ENCODE measurements at places on chromosomes 11 and 22. TPM values are rescaled to one million over a fixed set of nuclear protein-coding genes. Genes with fewer than 3 reads are reported as not detected.

MS4A1 gene
- not detected for total RNA-seq

NELL1 gene
- total RNA-seq: not detected

ADAMTS8 gene
- not detected for total RNA-seq

MS4A3 gene
- total RNA-seq: not detected

TRIM51 gene
- not detected for total RNA-seq

MMP1 gene
- not detected for total RNA-seq

EFEMP2 gene
- 5.4 TPM for total RNA-seq

HORMAD2 gene
- total RNA-seq: 0.45 TPM

OR5P2 gene
- total RNA-seq: not detected

PTGDR2 gene
- 31.5 TPM for total RNA-seq

SLC6A5 gene
- total RNA-seq: not detected

TYR gene
- not detected for total RNA-seq

BACE1-AS gene
- total RNA-seq: 6.8 TPM

PATE2 gene
- not detected for total RNA-seq

POGLUT3 gene
- total RNA-seq: 16.4 TPM

CCDC117 gene
- total RNA-seq: 40.2 TPM

MRGPRE gene
- total RNA-seq: not detected

GGA1 gene
- 62.7 TPM for total RNA-seq

HMOX1 gene
- 0.61 TPM for total RNA-seq

OR4D5 gene
- not detected for total RNA-seq

CST6 gene
- total RNA-seq: not detected

ACR gene
- not detected for total RNA-seq

MOV10L1 gene
- not detected for total RNA-seq

MUC2 gene
- total RNA-seq: not detected

HTR3A gene
- total RNA-seq: not detected

ZNRF3 gene
- total RNA-seq: 0.82 TPM

POTEH gene
- not detected for total RNA-seq

PDE2A gene
- 0.41 TPM for total RNA-seq

USP2 gene
- total RNA-seq: 0.41 TPM

EHBP1L1 gene
- total RNA-seq: 84.3 TPM

HTR3B gene
- total RNA-seq: not detected

NRIP3 gene
- 5.3 TPM for total RNA-seq

MCAT gene
- 12.1 TPM for total RNA-seq

APOBEC3H gene
- total RNA-seq: 20.0 TPM

MRPL17 gene
- 72.4 TPM for total RNA-seq

OR51G2 gene
- not detected for total RNA-seq

TOP3B gene
- 47.7 TPM for total RNA-seq

TREH gene
- not detected for total RNA-seq
